ENCODE measurements at places on chromosomes 7 and 10.

- no peak for DNase-seq
Observed at GRCh38 chr7:103132995-103133688, 15.8 kb downstream of the NAPEPLD start.

GRCh38 chr10:59319854-59320253 is 42.5 kb downstream of the FAM13C start:
- no peak for DNase-seq

GRCh38 chr10:106612381-106612780 is 552.1 kb downstream of the SORCS1 start:
- DNase-seq = no peak

GRCh38 chr10:81862596-81862995 is 12.4 kb upstream of the NRG3 start:
- no peak for DNase-seq

DNA sequence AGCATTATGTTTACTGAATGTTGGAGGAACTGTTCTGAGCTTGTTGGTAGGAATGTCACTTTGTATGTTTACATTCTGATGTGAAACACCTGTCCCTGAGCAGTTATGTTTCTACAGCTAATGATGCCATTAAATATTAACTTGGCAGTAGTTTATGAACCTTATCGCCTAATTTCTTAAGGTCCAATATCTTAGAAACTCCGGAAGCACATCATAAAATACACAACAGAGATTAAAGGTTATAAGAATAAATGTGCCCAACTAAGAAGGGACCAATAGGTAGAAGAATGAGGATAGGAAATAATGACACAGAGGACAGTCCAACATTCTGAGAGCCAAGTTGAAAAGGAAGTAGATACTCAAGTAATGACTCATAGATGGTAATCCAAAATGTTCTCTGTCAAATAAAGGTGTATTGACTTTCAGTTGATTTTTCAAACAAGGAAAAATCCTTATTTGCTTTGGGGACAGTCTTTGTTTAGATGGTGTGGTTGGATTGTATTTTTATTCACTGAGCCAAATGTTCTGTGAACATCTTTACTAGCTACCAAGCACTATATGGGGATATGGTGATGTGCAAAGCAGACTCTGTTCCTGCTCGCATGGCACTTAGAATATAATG is 31.9 kb downstream of the LCOR start:
- DNase-seq = no peak

DNA sequence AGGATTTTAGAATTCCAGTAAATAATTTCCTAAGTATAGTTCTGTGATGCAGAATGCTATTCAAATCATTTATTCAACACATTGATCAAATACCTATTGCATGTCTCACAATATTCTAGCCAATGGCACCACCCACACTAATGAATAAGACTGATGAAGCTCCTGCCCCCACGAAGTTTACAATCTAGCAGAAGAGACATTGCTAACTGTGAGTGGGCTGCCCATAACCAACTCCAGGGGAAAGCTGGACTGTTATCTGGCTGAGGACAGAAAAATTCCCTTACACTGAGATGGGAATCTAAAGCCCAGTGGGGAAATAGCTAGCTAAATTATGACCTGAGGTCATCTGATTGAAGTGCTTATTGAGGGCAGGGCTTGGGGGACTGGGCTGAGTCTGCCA is 128.8 kb upstream of the LYZL2 start:
- no peak for DNase-seq

- DNase-seq = no peak
Observed at GRCh38 chr10:70490142-70490541, 11.6 kb downstream of the PALD1 start.

- DNase-seq = no peak
Observed at GRCh38 chr7:157722137-157723060, 385.6 kb downstream of the DNAJB6 start.

DNA sequence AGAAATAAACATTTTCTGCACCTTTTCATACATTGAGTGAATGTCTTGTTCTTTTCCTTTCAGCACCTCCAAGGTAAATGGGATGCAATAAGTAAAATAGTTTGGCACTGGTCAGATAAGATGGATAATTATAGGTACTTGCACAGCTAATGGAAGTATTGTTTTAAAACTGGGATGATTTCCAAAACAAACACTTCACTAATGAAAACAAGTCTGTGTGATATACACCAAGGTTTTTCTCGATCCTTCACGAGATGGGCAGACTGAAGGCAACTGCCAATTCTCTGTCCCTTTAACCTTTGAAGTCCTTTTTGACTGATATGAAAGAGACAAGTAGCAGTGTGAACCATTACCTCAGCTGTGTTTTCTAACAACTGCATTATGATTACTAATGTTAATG is 423.8 kb downstream of the GFRA1 start:
- no peak for DNase-seq
